Ovary (tissue), 10 donors: ENCODE measurements at places on chromosomes 2 and 18. TPM values are rescaled to one million over a fixed set of nuclear protein-coding genes. Genes with fewer than 3 reads are reported as not detected.

DNA sequence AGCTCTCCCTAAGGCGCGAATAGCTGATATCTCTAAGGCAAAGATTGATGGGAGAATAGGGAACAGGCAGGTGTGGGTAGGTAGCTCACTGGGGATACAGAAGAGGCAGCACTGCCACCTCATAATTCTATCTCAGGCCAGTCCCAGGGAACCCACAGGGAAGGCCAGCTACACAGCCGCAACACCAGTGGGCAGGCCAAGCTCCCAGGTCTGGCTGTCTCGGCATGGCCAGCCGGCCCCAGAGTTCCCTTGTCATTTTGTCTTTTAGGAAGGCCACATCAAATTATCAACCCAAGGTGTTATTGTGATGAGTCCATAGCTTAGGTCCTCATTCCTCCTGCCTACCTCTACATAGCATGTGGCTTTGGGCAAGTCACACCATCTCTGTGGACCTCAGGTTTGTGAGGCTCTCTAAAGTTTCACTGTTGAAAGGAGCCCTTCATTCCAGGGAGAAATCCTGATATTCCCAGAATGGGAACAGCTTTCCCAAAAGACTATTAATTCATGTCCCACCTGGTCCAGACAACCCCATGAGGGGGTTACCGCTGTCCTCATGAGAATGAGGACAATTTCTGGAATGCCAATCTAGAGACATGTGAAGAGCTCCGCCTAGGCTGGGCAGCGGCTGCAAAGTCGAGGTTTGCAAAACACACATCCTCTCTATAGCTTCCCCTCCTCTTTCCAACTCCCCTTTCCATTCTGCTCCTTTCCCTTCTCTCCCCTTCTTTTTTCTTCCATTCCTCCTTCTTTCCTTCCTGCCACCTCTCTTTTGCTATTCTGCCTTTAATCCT lies 287.1 kb upstream of the ID2 start:
- DNase-seq, result no peak
- no peaks in the 10 kb centered on the region for H3K4me1 ChIP-seq
- H3K4me3 ChIP-seq, result no peak overlapping the region

DNA sequence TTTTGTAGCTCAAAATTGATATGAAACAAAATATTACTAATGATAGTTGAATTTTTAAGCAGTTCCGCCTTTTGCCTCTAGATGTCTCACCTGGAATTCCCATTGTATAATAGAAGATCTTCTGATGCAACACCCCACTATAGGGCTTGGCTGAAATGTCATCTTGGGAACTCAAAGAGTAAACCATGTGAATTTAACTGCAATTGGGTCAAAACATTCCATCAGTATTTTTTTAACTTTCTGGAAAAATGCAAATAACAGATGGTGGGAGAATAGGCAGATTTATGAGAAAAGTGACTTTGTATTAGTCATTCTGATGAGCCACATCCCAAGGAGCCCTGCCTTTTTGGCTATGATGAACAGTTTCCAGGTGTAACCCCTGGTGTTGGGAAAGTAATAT lies 489.9 kb downstream of the NYAP2 start:
- no peaks in the 10 kb centered on the region for H3K36me3 ChIP-seq
- peaks cover under 1% of the 10 kb centered on the region for H3K4me1 ChIP-seq
- no peak for DNase-seq
- no peaks in the 10 kb centered on the region for H3K27me3 ChIP-seq

DNA sequence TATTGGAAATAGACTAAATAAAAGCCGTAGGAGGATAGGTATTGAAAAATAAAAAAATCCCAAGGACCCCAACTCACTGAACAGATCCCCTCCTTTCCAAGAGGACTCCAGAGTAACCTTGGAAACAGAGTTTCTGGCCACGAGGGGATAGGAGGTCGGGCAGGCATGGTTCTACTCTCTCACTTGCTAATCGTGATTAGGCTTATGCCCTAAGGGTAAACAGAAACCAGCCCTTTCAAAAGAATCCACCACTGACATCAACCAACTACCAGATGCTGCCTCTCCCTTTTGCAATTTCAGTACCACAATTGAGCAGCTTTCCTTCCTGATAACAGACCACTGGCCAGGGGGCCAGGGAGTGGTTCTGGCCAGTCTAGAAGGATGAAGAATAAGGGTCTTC lies 477.8 kb downstream of the EIPR1 start:
- H3K27ac ChIP-seq, result no peak overlapping the region
- no peak overlapping the region for H3K4me3 ChIP-seq
- no peaks in the 10 kb centered on the region for H3K36me3 ChIP-seq
- H3K27me3 ChIP-seq, result no peaks in the 10 kb centered on the region

DNA sequence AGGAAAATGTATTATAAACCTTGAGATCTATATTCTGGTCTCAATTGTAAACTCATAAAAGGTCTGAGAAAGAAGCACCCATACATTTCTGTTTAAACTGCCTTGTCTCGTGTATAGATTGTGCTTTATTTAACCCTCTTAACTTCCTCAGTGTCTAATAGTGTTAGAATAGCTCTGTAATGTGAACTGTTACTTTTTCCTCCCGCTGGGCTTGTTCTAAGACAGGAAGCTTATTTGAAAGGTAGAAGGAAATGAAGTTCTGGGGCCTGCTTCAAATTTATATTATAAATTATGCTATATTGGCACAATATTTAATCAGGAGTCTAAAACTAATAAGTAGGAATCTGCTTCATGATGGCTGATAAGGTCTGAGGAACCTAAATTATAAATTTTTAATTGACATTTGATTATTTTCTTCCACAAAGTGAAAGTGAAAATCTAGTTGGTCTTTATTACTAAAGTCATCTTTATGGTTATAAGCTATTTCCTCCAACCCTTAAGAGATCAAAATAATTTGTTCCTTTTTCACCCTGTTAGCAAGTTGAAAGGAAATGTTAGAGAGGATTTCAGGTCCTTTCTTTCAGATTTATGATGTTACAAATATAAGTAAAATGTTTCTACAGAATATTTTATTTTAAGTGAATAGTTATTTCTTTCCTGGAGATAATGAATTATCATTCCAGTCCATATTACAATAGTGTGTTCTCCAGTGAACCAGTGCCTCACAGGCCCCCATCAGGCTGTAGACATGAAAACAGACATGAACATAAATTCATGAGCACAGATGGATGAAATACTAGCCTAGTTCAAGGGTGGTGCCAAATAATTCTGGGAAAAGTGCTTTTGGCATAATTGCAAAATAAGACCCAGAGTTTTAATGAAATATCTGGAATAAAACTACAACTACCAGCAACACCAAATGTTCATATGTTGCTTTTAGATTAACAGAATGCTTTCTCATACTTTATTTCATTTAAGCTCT lies 7.9 kb downstream of the MFSD6 start:
- DNase-seq, result no peak
- H3K4me3 ChIP-seq, result no peak overlapping the region
- H3K36me3 ChIP-seq, result no peaks in the 10 kb centered on the region
- H3K27me3 ChIP-seq, result no peaks in the 10 kb centered on the region
- H3K27ac ChIP-seq, result no peak overlapping the region
- H3K4me1 ChIP-seq, result no peaks in the 10 kb centered on the region

- no peak for DNase-seq
- H3K36me3 ChIP-seq, result no peaks in the 10 kb centered on the region
- H3K4me3 ChIP-seq, result peak overlapping the region; percentile 72
- peaks cover 4% of the 10 kb centered on the region for H3K4me1 ChIP-seq
Observed at GRCh38 chr2:219442256-219443015, 7.8 kb downstream of the SPEG start.

DNA sequence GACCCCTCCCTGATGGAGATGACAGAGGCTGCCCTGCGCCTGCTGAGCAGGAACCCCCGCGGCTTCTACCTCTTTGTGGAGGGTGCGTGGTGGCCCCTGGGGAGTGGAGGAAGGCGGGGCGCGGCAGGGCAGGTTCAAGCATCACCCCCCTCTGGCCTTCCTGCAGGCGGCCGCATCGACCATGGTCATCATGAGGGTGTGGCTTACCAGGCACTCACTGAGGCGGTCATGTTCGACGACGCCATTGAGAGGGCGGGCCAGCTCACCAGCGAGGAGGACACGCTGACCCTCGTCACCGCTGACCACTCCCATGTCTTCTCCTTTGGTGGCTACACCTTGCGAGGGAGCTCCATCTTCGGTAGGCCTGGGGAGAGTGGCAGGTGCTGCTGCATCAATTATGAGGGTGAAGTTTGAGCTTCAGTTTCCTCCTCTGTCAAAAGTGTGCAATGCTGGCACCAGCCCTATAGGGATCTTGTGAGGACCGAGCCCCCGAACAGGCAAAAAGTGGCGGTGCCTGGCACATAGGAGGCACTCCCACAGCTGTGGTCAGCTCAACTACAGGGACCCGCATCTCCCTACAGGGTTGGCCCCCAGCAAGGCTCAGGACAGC lies 2.2 kb downstream of the ALPI start:
- no peaks in the 10 kb centered on the region for H3K27me3 ChIP-seq
- DNase-seq, result no peak
- no peak overlapping the region for H3K4me3 ChIP-seq
- H3K36me3 ChIP-seq, result no peaks in the 10 kb centered on the region

- no peak overlapping the region for H3K27ac ChIP-seq
- no peaks in the 10 kb centered on the region for H3K36me3 ChIP-seq
- no peaks in the 10 kb centered on the region for H3K4me1 ChIP-seq
- H3K27me3 ChIP-seq, result no peaks in the 10 kb centered on the region
- H3K4me3 ChIP-seq, result no peak overlapping the region
- DNase-seq, result no peak
Observed at GRCh38 chr2:231370749-231371429, 24.6 kb upstream of the B3GNT7 start.

DNA sequence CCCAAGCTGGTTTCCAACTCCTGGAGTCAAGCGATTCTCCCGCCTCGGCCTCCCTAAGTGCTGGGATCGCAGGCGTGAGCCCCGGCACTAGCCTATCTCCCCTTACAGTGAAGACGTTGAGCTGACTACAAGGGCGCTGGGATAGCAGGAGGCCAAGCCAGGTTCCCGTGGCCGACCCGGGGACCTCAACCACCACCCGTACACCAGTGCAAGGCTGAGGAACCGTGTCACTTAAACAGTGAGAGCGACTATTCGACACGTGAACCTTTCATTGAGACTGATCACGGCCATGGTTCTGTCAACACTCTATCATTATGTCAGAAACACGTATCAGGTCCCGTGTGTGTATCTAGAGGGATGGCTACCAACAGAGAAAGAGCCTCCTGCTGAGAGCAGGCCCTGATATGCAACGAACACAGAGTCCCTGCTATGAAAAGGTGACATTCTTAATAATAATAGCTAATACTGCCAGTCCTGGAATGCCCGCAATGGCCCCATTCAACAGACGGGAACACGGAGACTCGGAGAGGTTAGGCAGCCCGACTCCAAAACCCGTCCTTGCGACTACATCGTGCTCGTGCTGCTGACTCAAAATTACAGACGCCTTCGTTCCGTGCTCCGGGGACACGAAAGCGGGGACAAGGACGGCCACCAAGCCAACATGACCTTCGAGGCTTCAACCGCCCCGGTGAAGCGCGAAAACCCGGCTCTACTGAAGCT lies 833 bp downstream of the AFG3L2 start:
- DNase-seq, result peak; percentile 35
- H3K27ac ChIP-seq, result peak overlapping the region; percentile 100
- H3K27me3 ChIP-seq, result no peaks in the 10 kb centered on the region
- peak overlapping the region; percentile 49 for H3K4me3 ChIP-seq

GRCh38 chr2:159201360-159202063 lies 85.0 kb downstream of the WDSUB1 start:
- DNase-seq, result no peak
- H3K4me1 ChIP-seq, result no peaks in the 10 kb centered on the region
- no peak overlapping the region for H3K4me3 ChIP-seq
- H3K27ac ChIP-seq, result no peak overlapping the region

DNA sequence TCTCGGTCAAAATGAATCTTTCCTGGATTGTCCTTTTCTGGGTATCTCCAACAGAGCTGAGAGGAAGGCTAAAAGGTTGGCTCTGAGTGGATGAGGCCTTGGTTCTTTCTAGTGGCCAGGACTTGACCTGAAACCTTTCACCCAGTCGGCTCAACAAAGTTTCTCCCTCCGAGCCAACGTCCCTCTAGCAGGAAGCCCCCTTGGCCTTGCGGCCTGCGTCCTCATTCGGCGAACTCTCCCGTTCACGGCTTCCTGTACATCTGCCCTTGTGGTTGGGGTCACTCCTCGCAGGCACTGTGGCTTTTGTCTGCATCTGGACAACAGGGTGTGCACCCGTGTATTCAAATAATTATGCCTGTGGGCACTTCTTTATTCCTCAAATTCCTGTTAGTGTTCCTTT lies 9.4 kb upstream of the SIX3 start:
- no peaks in the 10 kb centered on the region for H3K27me3 ChIP-seq
- H3K27ac ChIP-seq, result no peak overlapping the region
- no peak overlapping the region for H3K4me3 ChIP-seq
- no peak for DNase-seq
- H3K4me1 ChIP-seq, result peaks cover 2% of the 10 kb centered on the region
- no peaks in the 10 kb centered on the region for H3K36me3 ChIP-seq

DNA sequence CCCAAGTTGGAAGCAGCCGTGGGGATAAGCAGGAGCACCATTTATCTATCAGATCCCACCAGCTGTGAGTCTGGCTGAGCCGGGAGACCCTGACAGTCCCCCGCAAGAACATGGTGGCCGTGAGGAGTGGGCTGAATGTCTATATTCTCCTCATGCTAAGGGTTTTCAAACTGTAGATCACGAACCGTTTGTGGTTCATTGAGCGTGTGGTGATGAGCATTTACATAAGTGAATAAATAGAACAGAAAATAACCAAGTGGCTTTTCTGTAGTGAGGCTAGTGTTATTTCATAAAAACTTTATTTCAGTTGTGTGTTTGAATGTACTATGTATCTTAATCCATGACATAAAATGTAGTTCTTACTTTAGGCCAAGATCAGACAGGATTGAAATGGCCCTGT lies 190.2 kb upstream of the APCDD1 start:
- peaks cover 6% of the 10 kb centered on the region for H3K4me1 ChIP-seq
- H3K27ac ChIP-seq, result no peak overlapping the region
- DNase-seq, result no peak
- no peak overlapping the region for H3K4me3 ChIP-seq
- H3K27me3 ChIP-seq, result no peaks in the 10 kb centered on the region

- no peaks in the 10 kb centered on the region for H3K36me3 ChIP-seq
- no peak overlapping the region for H3K4me3 ChIP-seq
- DNase-seq, result no peak
- H3K27ac ChIP-seq, result peak overlapping the region; percentile 6
- peaks cover 12% of the 10 kb centered on the region for H3K4me1 ChIP-seq
Observed at GRCh38 chr2:55865096-55865835, 58.3 kb downstream of the EFEMP1 start.

DNA sequence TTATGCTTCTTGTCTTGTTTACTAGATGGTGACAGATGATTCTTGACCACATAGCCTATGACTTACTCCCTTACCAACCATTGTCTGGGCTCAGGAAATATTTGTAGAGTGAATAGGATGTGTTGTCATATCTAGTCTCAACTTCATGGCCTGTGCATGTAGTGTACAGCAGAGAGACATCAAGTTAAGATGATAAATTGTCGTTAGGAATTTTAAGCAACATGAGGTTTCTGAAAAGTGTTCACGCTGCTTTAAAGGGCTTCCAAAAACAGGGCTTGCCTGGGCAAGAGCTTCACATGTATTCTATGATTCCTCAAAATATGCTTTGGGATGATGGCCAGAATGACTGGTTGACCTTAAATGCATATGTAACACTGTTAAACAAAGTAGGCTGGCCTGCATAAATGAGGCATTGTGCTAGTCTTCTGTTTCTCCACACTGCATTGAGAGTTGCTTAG lies 424.0 kb downstream of the RND3 start:
- no peak overlapping the region for H3K27ac ChIP-seq
- no peak overlapping the region for H3K4me3 ChIP-seq
- DNase-seq, result no peak
- no peaks in the 10 kb centered on the region for H3K27me3 ChIP-seq

Gene ZNF2
- 4.0 TPM for total RNA-seq

Gene ABCA12
- 0.25 TPM for total RNA-seq

Gene HOXD13
- total RNA-seq, result not detected

Gene DCDC2C
- total RNA-seq, result not detected
